ENCODE measurements at places on chromosomes 13 and 19.

DNA sequence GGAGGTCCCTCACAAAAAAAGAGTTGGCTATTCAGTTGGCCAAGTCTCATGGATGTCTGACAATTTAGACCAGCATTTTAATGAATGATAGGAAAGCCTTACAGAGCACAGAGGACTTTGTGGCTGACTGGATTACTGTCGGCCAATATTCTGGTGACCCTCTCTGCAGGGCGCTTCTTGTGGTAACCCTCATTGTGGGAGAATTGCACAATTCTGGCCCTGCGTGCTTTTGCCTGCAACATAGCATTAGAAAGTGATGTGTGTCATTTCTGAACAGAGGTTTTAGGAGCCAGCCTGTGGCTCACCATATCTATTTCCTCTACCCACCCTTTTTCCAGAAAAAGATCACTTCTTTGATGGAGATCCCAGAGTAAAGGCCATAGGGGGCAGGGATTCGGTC, 71.4 kb downstream of the EFNB2 start:
- no peak for DNase-seq

DNA sequence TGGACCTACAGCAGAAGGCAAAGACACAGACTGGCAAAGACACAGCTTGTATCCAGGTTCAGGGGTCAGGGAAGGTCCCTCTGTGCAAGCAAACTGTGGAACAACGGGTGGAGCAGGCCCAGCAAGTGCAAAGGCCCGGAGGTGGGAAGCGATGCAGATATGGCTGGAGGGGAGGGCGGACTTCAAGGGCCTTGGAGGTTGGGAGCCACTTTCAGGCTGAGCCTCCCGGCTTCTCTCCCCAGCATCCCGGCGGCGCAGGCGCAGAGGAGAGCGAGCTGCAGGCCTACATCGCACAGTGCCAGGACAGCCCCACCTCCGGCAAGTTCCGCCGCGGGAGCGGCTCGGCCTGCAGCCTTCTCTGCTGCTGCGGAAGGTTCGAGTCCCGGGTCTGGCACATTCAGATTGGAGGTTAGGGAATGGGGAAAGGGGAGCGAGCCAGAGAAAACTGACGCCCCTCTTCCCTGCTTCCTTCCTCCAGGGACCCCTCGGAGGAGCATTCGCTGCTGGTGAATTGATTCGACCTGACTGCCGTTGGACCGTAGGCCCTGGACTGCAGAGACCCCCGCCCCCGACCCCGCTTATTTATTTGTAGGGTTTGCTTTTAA, 2.1 kb upstream of the PNPLA6 start:
- DNase-seq: no peak

- no peak for DNase-seq
Measured at GRCh38 chr13:104491916-104492315, 1425.7 kb upstream of the SLC10A2 start.

- DNase-seq: no peak
Measured at GRCh38 chr13:43880926-43881325, 1.2 kb downstream of the LACC1 start.

- peak; percentile 61 for DNase-seq
Measured at GRCh38 chr13:71866335-71867130, 471 bp downstream of the DACH1 start.

- DNase-seq: no peak
Measured at GRCh38 chr19:5336195-5336965, 4.2 kb downstream of the PTPRS start.

- peak; percentile 94 for DNase-seq
Measured at GRCh38 chr19:48637449-48637947, 319 bp upstream of the DBP start.

- peak; percentile 29 for DNase-seq
Measured at GRCh38 chr19:18590273-18591272, 2.0 kb downstream of the REX1BD start.

- DNase-seq: no peak
Measured at GRCh38 chr13:27461940-27462584, 11.7 kb upstream of the MTIF3 start.

- DNase-seq: no peak
Measured at GRCh38 chr13:85316506-85317025, 482.7 kb downstream of the SLITRK6 start.

DNA sequence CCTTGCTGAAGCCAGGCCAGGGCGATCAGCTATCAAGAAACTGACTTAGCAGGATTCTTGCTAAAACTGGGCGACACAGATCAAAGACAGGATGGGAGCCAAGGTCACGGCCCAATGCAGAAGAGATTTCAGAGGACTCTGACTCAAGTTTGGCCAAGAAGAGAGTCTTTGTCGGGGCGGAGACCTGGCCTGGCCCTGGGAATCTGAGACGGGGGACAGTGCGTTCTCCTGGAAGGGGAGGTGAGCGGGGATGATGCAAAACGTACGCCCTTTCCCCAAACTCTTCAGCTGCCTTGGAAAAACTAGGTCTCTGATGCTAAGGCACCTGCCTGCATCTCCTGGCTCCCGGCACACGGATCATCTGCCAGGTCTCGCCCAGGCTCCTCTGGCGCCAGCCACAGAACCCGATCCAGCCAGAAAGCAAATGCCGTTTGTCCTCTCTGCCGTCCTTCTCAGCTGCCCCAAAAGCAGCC, 9.8 kb downstream of the MVB12A start:
- DNase-seq: no peak

GRCh38 chr13:70191034-70191433, 82.8 kb upstream of the KLHL1 start:
- DNase-seq: no peak

DNA sequence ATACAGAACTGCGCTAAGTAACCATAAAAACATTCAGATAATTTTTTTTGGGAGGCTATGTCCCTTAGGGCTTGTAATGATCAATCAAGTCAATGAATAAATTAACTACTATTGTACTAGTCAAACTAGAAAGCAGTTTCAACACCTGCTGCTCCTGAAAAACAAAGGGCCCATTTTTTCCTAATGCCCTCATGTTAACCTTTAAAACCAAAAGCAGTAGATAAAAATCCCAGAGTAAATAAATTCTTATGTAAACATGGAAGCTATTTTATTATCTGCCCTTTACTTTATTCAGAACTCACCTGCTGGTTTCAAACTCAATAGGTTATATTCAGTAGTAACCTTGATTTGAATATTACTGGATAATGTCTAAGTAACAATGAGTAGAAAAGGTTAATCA, 159.5 kb upstream of the STARD13 start:
- DNase-seq: no peak

- peak; percentile 74 for DNase-seq
Measured at GRCh38 chr19:39970425-39970674, 615 bp upstream of the PSMC4 start.

DNA sequence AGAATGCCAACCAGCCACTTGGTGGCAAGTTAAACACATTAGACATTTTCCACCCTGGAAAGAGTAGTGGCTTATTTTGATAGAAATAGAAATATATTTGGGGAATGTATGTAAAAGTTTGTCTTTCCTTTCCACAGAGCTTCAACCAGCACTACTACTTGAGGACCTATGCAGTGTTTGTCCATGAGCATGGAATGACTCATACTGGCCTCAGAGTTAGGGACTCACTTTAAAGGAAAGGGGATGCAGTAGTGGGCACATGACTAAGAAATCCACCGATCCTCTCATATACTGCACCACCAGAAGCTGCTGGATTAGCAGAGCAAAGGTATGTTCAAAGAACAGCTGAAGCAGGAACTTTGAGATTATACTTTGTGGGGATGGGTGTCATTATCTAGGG, 62.6 kb downstream of the LACC1 start:
- no peak for DNase-seq

DNA sequence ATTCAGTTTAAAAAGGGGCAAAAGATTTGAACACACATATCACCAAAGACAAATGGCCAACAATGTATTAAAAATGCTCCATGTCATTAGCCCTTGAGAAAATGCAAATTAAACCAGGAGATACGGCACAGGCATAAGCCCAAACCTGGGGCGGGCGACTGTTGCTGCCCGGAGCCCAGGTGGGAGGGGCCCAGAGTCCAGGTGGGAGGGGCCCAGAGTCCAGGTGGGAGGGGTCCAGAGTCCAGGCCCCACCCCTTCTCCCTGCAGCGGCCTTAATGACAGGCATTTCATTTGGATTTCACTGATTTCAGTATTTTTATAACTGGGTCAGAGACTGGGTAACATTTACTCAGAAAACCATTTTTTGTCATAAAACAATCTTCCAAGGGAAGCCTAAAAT, 78.2 kb downstream of the RASA3 start:
- DNase-seq: no peak

- DNase-seq: no peak
Measured at GRCh38 chr19:14718522-14719116, 28.8 kb downstream of the ZNF333 start.

- DNase-seq: no peak
Measured at GRCh38 chr19:46759817-46760333, 13.6 kb upstream of the STRN4 start.

DNA sequence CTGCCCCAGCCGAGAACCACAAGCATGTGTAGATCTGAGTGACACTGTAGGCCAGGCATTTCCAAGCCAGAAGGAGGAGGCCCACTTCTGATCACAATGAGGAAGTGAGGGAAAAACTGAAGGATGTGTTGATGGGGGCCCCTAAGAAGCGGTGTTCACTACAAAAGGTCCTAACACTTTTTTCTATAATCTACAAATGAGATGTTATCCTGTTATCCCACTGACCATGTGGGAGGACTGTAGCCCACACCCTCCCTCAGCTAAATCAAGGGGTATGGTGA, 99.0 kb upstream of the MCF2L start:
- no peak for DNase-seq

- no peak for DNase-seq
Measured at GRCh38 chr13:98343461-98343860, 166.4 kb upstream of the RNF113B start.

DNA sequence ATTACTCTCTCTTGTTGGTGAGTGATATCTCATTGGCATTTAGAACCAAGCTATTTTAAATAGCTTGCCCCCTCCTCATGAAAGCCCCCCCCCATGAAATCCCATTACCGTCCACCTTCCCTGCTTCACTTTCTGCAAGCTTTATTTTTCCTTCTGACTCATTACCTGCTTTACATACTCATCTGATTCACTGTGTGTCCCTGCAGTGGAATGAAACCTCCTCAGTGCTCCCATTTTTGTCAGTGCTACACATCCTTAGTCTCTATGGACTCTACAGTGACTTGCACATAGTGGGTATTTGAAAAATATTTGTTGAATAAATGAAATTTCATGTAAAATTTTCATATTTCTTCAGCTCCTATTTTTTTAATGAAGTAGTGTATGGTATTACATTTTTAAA, 62.3 kb downstream of the DOCK9 start:
- no peak for DNase-seq

GRCh38 chr13:27362064-27362751, 62.2 kb upstream of the GTF3A start:
- peak; percentile 90 for DNase-seq

- no peak for DNase-seq
Measured at GRCh38 chr13:51643105-51643881, 59.0 kb downstream of the WDFY2 start.

DNA sequence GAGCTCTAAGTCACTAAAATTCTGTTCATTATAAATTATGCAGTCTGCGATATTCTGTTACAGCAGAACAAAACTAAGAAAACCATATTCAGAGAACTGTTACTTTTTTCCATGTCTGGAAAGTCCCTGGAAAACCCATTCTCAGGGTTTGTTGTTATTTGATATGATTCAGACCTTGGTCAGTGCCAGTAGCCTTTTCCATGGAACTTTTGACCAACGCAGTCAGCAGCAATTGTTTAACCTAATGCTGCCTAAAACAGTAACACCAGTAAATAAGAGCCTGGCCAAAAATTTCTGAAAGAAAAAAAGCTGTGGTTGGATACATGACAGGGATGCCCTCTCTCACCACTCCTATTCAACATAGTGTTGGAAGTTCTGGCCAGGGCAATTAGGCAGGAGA, 402.7 kb downstream of the TBC1D4 start:
- no peak for DNase-seq

GRCh38 chr19:46622118-46622446, 2.8 kb downstream of the PTGIR start:
- DNase-seq: no peak

- DNase-seq: peak; percentile 29
Measured at GRCh38 chr13:41312176-41312500, 1.1 kb downstream of the NAA16 start.

DNA sequence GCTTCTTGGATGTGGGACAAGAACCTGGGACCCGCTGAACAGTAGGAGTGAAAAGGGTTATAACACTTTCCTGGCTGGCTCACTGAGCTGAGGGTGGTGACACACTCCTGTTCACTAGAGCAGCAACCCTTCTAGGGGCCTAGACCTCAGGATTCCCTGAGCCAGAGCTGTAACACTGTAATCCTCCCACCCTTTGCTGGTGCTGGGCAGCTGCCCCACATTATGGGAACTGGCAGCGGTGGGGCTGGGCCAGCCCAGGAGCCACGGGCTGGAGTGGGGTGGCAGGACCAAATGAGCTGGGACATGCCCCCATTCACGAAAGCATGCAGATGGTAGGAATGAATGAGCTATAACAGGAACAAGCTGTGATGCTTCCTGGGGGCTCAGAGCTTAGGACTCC, 110.6 kb downstream of the B3GLCT start:
- no peak for DNase-seq

GRCh38 chr13:95676105-95676761, 706 bp upstream of the DNAJC3 start:
- DNase-seq: peak; percentile 79

DNA sequence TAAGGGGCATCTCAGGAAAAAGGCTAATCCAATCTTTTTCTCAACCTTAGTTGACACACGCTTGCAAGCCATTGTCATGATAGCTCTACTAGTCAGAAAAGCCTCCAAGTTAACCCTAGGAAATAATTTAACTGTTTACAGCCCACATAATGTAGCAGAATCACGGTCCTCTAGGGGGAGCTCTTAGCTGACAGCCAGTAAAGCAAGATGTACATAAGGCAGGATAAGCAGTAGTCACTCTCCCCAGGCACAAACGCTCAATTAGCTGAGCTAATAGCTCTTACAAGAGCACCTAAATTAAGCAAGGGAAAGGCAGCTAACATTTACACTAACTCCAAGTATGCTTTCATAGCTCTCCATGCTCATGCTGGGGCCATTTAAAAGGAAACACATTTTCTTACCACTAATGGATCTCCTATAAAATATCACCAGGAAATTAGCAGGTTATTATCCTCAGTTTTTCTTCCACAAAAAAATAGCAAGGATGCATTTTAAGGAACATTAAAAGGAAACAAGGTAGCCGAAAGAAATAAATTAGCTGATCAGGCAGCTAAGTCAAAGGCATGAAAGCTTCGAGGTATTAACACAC, 33.7 kb upstream of the ZSCAN5A start:
- no peak for DNase-seq
